ENCODE measurements at places on chromosomes 12 and 14.

- no peak for DNase-seq
Observed at GRCh38 chr12:26122061-26122680, 2.7 kb downstream of the BHLHE41 start.

DNA sequence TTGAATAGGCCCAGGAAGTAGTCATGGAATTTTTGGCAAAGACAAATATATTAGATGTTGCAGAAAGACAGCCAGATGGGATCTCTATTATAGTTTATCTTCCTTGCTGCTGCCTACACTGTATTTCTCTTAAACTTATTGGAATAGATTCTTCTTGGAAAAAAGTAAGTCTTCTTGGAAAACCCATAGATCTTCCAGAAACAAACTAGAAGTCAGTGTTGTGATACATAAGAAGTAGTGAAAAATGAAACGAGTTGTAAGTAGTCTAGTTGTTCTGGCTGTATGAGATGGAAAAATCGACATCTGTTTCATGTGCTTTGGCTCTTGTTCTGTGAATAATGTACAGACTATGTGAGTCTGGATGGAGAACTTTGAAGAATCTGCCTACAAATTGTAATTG, 29.0 kb downstream of the GLIPR1L2 start:
- DNase-seq = no peak

- no peak for DNase-seq
Observed at GRCh38 chr12:20210621-20211215, 157.6 kb upstream of the PDE3A start.

DNA sequence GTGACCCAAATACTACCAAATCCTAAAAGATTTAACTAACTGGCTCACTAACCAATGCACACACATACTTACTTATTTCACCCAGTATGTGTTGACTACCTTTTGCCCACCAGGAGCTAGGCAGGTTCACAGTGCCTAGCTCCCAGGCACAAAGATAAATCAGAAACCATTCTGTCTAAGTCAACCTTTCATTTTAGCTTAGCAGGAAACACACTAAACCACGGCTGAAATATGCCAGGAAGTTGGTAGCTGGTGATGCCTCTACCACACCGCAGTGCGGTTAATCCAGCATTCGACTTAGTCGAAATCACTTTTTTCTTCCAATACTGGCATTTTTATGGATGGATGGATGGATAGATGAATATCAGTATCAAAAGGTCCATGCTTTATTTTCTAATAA, 597.7 kb downstream of the DIO2 start:
- DNase-seq = no peak

DNA sequence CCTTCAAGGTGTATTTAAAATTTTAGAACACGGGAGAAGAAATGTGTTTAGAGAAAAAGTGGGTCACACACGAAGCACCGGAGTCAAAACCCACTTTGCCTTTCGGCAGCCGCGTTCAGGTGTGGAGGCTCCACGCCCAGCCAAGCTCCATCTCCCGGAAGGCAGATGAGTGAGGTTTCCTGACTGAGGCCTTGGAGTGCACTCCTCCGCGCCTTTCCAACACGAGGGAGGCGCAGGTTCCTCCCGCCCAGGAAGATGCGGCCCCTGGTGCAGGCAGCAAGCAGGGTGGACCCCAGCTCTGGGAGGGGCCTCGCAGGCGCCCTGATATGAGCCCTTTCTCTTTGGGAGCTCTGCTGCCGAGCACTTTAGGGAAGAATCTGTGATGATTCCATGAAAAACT, 22.5 kb downstream of the MTA1 start:
- no peak for DNase-seq

- DNase-seq = no peak
Observed at GRCh38 chr14:72961579-72962335, 35.5 kb downstream of the DCAF4 start.

- DNase-seq = peak; percentile 7
Observed at GRCh38 chr12:43882578-43883178, 46.8 kb downstream of the TMEM117 start.
